ENCODE measurements at places on chromosomes 4 and X. TPM values are rescaled to one million over a fixed set of nuclear protein-coding genes. Genes with fewer than 3 reads are reported as not detected.
A peak's percentile ranks its signal among the peaks of the same experiment; 100 is the strongest.

The AFM gene
- not detected for total RNA-seq

The CLIC2 gene
- not detected for total RNA-seq

The LUZP4 gene
- total RNA-seq: not detected

DNA sequence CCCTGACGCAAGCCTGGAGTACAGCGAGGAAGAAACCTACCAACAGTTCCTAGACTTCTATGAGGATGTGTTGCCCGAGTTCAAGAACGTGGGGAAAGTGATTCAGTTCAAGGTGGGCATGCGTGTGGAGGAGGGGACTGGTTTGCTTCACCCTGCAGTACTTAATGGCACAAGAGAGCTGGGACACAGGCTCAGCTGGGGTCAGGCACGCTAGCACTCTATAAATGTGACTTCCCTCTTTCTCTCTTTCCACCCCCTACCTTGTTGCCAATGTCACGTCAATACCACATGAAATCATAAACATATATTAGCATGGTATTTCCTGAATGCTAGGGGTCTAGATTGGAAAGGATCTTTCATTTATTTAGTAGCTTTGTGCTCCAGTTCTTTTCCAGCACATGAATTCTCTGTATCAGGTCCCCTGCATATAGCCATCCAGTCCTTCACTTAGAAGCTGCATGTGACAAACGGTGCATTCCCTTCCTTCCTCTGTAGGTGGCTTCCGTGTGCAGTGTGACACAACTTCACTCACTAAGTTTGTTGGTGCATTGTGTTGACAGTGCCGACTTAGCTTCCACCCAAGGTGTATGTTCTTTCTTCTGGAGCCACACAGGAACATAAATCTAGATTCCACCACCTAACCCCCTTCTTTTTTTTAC, 25.6 kb downstream of the ZRSR2 start:
- peaks cover 60% of the 10 kb centered on the region for H3K4me1 ChIP-seq
- H3K36me3 ChIP-seq: peaks cover 49% of the 10 kb centered on the region
- no peaks in the 10 kb centered on the region for H3K27me3 ChIP-seq
- H3K27ac ChIP-seq: peak overlapping the region; percentile 57
- DNase-seq: peak; percentile 45
- no peak overlapping the region for H3K4me3 ChIP-seq

DNA sequence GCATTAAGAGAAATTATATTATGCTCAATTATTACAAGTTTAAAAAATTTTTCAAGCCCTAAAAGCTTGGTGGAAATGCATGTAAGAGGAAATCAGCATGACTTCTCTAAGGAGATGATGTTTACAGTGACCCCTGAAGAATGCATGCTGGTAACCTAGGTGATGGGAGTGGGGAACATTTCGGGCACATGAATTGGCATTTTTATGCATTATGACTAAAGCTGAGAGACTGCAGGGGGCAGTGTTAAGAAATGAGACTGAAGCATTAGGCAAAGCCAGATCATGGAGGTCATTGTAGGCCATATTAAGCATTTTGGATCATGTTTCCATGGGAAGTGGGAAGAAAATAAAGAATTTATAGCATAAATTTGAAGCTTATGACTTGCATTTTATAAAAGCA, 421.3 kb downstream of the FAT4 start:
- no peak for DNase-seq
- no peak overlapping the region for H3K4me3 ChIP-seq
- H3K4me1 ChIP-seq: no peaks in the 10 kb centered on the region
- no peak overlapping the region for H3K27ac ChIP-seq

- no peaks in the 10 kb centered on the region for H3K36me3 ChIP-seq
- no peak overlapping the region for H3K4me3 ChIP-seq
- peaks cover 5% of the 10 kb centered on the region for H3K27me3 ChIP-seq
- no peak for DNase-seq
- H3K27ac ChIP-seq: no peak overlapping the region
Measured at GRCh38 chr4:164880489-164881262, 3.7 kb downstream of the APELA start.

- no peak overlapping the region for H3K4me3 ChIP-seq
- H3K36me3 ChIP-seq: no peaks in the 10 kb centered on the region
- no peaks in the 10 kb centered on the region for H3K4me1 ChIP-seq
- DNase-seq: no peak
- H3K27ac ChIP-seq: no peak overlapping the region
- no peaks in the 10 kb centered on the region for H3K27me3 ChIP-seq
Measured at GRCh38 chr4:95061220-95061619, 303.5 kb downstream of the BMPR1B start.

DNA sequence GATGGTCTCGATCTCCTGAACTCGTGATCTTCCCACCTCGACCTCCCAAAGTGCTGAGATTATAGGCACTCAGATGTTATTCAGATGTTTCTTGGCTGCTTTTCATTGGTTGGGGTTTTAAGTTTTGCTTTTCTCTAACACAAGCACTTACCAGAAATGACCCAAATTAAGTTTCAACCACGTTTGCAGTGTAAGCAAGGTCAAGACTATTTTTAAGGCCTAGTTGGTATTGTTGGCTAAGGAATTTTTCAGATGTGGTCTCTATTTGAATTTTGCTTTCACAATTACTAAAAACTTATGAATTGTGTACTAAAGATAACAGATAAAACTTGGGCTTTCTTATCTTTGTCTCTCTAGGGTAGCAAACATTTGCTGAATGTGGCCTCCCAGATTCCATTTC, 1756.9 kb upstream of the TENM3 start:
- no peak for DNase-seq
- H3K27ac ChIP-seq: peak overlapping the region; percentile 68
- H3K27me3 ChIP-seq: no peaks in the 10 kb centered on the region
- H3K36me3 ChIP-seq: peaks cover 5% of the 10 kb centered on the region
- no peak overlapping the region for H3K4me3 ChIP-seq

DNA sequence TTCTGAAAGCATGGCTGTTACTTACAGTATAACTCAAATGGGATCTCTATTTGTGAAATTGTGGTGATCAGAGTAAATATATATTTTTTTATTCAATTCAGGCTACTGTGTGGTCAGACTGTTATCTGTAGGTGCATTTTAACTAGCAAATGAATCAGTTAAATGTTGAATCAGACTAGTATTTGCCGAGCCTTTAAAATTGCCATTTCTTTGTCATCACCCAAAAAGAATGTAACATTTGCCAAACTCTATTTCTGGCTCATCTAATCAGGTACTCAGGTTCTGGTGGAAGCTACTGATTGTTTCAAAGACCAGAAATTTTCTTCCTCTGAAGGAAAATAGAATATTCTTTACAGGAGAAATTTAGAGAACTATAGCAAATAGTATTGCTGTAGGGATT, 1.8 kb upstream of the NAA15 start:
- no peak for DNase-seq
- H3K4me1 ChIP-seq: peaks cover 54% of the 10 kb centered on the region
- H3K4me3 ChIP-seq: peak overlapping the region; percentile 99
- peaks cover 28% of the 10 kb centered on the region for H3K36me3 ChIP-seq

DNA sequence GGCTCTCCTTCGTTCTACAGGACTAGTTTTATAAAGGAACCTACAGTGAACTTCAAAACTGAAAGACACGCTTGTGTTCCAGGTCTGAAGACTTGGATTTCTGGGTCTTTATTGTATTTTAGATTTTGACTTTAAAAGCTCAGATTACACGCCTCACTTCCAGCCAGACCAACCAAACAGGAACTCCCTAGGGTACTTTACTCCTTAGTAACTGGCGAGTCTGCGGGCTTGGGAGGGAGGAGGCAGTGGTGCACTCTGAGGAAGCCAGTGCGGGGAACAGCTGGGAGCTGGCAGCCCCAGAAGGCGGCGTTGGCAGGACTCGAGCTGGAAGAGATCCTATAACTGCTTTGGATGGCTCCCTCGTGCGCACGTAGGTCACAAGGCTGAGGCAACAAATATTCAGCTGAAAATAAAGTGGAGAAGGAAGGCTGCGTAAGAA, 391 bp upstream of the PHKA1 start:
- peaks cover 3% of the 10 kb centered on the region for H3K27me3 ChIP-seq
- no peaks in the 10 kb centered on the region for H3K36me3 ChIP-seq
- peak overlapping the region; percentile 65 for H3K4me3 ChIP-seq

The UGT2B17 gene
- not detected for total RNA-seq

GRCh38 chr4:169042608-169043007, 32.6 kb upstream of the CBR4 start:
- H3K4me3 ChIP-seq: no peak overlapping the region
- H3K4me1 ChIP-seq: no peaks in the 10 kb centered on the region
- no peak overlapping the region for H3K27ac ChIP-seq
- no peaks in the 10 kb centered on the region for H3K36me3 ChIP-seq
- H3K27me3 ChIP-seq: peaks cover 2% of the 10 kb centered on the region

DNA sequence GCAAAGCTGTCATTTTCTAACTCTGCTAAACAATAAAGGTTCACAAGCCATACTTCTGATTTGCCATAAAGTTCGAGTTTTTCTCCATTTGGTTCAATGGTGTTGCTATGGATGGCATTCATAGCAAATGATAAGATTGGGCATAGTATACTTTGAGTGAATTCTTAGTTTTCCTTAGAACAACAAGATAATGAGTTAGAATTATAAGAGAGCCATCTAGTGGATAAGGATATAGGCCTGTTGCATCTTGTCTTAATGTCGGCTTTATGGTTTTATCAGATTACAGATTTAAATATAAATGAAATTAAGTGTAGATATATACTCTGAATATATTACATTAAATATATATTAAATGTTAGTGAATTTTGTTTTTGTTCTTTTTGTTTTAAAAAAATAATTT, 644.6 kb downstream of the IL1RAPL1 start:
- no peaks in the 10 kb centered on the region for H3K36me3 ChIP-seq
- H3K4me3 ChIP-seq: no peak overlapping the region
- H3K27ac ChIP-seq: no peak overlapping the region
- H3K27me3 ChIP-seq: no peaks in the 10 kb centered on the region

The GYPB gene
- not detected for total RNA-seq

DNA sequence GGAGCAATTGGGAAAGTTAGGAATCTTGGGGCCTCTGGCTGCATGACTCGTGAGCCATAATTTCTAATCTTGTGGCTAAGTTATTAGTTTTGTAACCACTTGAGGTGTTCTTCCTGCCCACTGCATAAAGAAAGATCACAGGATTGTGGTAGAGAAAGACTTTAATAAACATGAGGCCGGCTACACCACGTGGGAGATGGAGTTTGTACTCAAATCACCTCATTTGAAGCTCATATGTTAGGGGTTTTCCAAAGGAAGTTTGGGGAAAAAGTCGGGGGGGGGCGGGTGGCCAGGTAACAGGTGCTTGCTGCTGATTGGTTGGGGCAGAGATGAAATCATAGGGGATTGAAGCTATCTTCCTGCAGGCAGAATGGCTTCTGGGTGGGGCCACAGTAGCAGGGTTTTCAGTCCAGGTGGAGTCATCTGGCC, 287.8 kb downstream of the ZNF674 start:
- H3K27ac ChIP-seq: no peak overlapping the region
- no peak overlapping the region for H3K4me3 ChIP-seq
- H3K4me1 ChIP-seq: no peaks in the 10 kb centered on the region
- H3K36me3 ChIP-seq: no peaks in the 10 kb centered on the region

- H3K27me3 ChIP-seq: no peaks in the 10 kb centered on the region
- H3K4me1 ChIP-seq: no peaks in the 10 kb centered on the region
- no peak overlapping the region for H3K4me3 ChIP-seq
- H3K36me3 ChIP-seq: no peaks in the 10 kb centered on the region
- H3K27ac ChIP-seq: no peak overlapping the region
- no peak for DNase-seq
Measured at GRCh38 chr4:24456431-24456830, 127.9 kb downstream of the DHX15 start.

The GPR50 gene
- not detected for total RNA-seq

- H3K27me3 ChIP-seq: no peaks in the 10 kb centered on the region
- no peak overlapping the region for H3K4me3 ChIP-seq
- no peaks in the 10 kb centered on the region for H3K36me3 ChIP-seq
Measured at GRCh38 chrX:27838185-27838584, 30.4 kb downstream of the MAGEB10 start.

- H3K4me3 ChIP-seq: no peak overlapping the region
- H3K27ac ChIP-seq: no peak overlapping the region
- no peaks in the 10 kb centered on the region for H3K36me3 ChIP-seq
- peaks cover 2% of the 10 kb centered on the region for H3K27me3 ChIP-seq
Measured at GRCh38 chr4:105542039-105542438, 10.4 kb upstream of the ARHGEF38 start.

DNA sequence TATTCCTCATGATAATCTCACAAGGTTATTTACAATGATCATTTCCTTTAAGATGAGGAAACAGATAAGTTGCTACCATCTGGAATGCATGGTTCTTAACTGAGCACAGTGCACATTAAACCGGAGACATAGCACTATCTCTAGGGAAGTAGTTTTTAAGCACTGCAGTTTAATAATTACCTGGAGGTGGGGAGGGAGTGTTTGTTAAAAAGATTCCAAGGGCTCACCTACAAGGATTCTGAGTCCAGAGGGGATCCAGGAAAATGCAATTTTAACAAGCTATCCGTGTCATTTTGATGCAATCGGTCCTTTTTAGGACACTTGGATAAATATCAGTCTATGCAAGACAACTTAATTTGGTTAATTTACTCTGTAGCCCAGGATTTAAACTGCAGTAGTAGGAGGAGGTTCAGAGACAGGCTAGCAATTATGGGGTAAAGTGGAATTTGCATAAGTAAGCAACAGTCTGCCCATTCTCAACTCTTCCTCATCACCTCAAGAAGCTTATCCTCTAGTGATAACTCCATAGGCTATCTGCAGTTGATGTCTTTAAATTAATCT, 2.8 kb upstream of the PDLIM5 start:
- H3K4me1 ChIP-seq: peaks cover 16% of the 10 kb centered on the region
- H3K36me3 ChIP-seq: no peaks in the 10 kb centered on the region
- peaks cover 35% of the 10 kb centered on the region for H3K27me3 ChIP-seq
- H3K4me3 ChIP-seq: no peak overlapping the region
- no peak for DNase-seq

The SYTL5 gene
- total RNA-seq: not detected

DNA sequence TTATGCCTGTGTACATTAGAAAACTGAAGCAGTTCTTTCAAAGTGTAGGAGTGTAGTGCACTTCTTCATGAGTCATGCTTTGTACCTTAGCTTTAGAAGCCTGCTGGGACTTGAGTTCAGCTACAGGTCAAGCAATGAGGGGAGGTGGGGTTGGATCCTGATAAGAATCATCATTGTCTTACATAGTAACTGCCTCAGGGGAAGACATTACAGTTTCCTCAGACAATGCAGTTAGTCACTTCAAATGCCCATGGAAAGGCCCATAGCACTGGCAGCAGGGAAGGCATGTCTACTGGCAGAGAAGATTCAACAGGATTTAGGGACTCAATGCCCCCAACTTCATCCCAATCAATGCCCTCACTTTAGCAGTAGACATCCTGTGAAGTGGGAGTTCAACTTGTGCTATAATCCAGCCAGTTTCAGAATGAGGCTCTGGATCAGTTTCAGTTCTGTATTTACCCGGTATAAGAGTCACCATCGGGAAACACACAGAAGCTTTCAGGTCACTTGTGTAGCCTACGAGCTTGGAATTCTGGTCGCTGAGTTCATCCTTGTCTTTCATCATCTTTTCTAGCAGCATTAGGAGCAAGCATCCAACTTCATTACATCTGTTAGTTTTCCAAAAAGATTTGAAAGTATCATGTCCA, 1216.5 kb downstream of the RAPGEF2 start:
- no peak overlapping the region for H3K4me3 ChIP-seq
- no peaks in the 10 kb centered on the region for H3K27me3 ChIP-seq
- no peak overlapping the region for H3K27ac ChIP-seq
- no peaks in the 10 kb centered on the region for H3K4me1 ChIP-seq

GRCh38 chr4:39455486-39455885, 3.2 kb downstream of the RPL9 start:
- H3K36me3 ChIP-seq: peaks cover 74% of the 10 kb centered on the region
- H3K27me3 ChIP-seq: no peaks in the 10 kb centered on the region
- no peak overlapping the region for H3K4me3 ChIP-seq
- no peak for DNase-seq

The ARSH gene
- not detected for total RNA-seq

The NLGN4X gene
- not detected for total RNA-seq

- H3K36me3 ChIP-seq: no peaks in the 10 kb centered on the region
- no peaks in the 10 kb centered on the region for H3K27me3 ChIP-seq
- H3K27ac ChIP-seq: no peak overlapping the region
- no peaks in the 10 kb centered on the region for H3K4me1 ChIP-seq
Measured at GRCh38 chr4:23972187-23972586, 82.3 kb upstream of the PPARGC1A start.
